AG08395 (cell line): ENCODE measurements at places on chromosomes 6 and 20.

- no peak for DNase-seq
These were observed 520.2 kb upstream of the SOX4 start for GRCh38 chr6:21073318-21073839.

GRCh38 chr6:169800668-169801395 lies 49.4 kb downstream of the ERMARD start:
- DNase-seq = peak; percentile 81

- no peak for DNase-seq
These were observed 164.0 kb downstream of the SOBP start for GRCh38 chr6:107653861-107654394.

DNA sequence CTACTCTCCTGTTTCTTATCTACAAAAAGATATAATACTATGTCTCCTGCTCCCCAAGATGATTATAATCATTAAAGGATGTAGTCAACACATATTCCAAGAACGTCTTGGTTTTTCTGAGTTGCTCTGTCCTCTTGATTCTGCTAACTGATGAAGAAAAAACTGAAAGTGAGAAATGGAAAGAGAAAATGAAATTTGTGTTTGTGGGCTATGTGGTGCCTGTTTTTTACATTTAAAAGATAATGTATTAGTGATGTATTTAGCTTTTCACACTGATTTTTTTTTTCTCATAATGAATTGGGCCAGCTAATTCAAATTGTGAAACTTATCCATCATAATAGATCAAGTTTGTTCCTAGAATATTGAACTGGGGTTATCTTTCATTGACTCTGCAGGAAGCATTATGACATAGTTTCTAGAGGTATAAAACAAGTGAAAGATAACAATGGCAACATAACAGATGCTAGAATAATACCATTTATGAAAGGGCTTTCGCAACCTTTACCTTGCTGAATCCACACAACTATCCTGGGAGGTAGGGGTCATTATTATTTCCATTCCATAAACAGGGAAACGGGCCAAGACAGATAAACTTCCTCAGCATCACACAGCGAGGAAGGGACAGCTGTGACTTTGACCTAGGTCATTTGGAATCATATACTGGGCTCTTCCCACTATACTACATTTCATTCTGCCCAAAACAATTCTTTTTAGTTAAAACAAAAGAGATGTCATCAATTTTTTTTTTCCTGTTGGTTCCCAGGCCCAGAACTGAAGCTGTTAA lies 336.7 kb downstream of the GJA1 start:
- DNase-seq = no peak

GRCh38 chr6:82072121-82072521 lies 175.4 kb downstream of the IBTK start:
- no peak for DNase-seq

GRCh38 chr6:169269180-169270076 lies 15.8 kb upstream of the THBS2 start:
- peak; percentile 68 for DNase-seq
